ENCODE measurements at places on chromosomes 16 and 17. TPM values are rescaled to one million over a fixed set of nuclear protein-coding genes. Genes with fewer than 3 reads are reported as not detected.
A peak's percentile ranks its signal among the peaks of the same experiment; 100 is the strongest.

Gene P2RX5
- total RNA-seq: 122 TPM

DNA sequence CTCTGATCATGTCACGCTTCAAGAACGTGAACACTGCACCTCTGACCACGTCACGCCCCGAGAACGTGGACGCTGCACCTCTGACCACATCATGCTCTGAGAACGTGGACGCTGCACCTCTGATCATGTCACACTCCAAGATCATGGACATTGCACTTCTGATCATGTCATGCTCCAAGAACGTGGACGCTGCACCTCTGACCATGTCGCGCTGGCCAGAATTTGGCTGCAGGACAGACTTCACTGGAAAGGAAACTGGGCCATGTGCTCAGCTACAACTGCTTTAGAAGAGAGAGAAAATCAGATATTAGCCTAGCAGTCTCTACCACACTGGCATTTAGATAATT, 182.7 kb downstream of the RPTOR start:
- H3K27ac ChIP-seq: no peak overlapping the region

DNA sequence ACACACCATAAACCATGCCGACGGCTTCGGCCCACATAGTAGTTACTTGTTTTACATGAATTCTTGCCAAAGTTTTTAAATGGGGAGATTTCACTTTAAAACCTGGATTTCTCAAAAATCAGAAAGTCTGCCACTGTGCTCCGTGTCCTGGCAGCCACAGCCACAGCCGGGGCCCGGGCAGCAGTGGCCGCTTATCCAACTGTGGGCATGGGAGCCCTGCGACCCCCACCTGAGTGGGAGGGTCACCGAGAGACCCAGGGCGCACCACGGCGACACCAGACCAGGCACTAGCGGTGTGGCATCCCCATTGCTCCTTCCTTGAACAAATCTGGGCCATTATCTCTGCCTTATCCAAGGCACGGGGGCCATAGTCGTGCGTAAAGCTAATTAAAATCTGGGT, 30.0 kb downstream of the ZNF469 start:
- no peak overlapping the region for H3K4me3 ChIP-seq
- no peaks in the 10 kb centered on the region for H3K27me3 ChIP-seq
- no peaks in the 10 kb centered on the region for H3K4me1 ChIP-seq
- no peak overlapping the region for H3K27ac ChIP-seq
- H3K36me3 ChIP-seq: no peaks in the 10 kb centered on the region

Gene YWHAE
- 160 TPM for total RNA-seq

Gene GLIS2
- total RNA-seq: 0.85 TPM

- H3K27me3 ChIP-seq: no peaks in the 10 kb centered on the region
- H3K4me1 ChIP-seq: peaks cover 9% of the 10 kb centered on the region
- H3K27ac ChIP-seq: no peak overlapping the region
- no peak for DNase-seq
Measured at GRCh38 chr17:74569020-74570003, 2.0 kb upstream of the CD300H start.

GRCh38 chr17:80802626-80803450, 188.8 kb upstream of the CHMP6 start:
- H3K27me3 ChIP-seq: no peaks in the 10 kb centered on the region
- no peak overlapping the region for H3K27ac ChIP-seq
- peaks cover 4% of the 10 kb centered on the region for H3K4me1 ChIP-seq
- no peak overlapping the region for H3K4me3 ChIP-seq

Gene KRTAP9-8
- total RNA-seq: not detected

DNA sequence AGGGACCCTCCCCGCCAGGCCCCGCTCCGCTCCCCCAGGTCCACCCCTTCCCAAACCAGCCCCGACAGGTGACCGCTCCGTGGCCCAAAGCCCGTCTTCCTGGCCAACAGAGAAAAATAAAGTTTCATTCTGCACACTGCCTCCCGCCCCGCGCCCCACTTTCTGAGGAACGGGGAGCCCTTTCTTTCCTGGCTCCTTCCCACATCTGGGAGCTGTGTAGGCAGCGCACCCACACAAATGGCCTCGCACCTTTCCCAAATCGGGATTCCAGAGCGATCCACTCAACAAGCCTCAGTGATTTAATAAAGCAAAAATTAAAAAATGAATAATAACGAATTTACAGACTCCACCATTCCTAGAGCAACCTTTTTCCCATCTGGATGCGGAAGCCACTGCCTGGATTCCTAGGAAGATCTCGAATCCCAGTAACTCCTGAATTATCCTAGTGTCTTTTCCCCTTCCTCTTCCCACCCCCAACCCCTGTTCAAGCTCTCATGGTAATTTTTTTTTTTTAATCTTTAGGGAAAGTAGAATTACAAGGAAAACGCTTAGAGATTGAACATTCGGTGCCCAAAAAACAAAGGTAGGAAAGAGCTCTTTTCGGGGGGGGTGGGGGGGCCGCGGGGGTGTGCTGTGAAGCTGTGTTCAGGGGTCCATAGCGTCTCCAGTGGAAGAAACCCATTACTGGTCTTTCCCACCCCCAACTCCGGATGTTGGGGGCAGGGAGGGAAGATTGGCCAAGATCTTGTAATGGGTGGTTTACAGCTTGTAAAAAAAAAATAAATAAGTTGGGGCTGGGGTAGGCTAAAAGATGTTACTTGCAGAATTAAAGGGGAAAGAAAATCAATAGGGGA, 1.6 kb downstream of the IGF2BP1 start:
- H3K4me1 ChIP-seq: peaks cover 26% of the 10 kb centered on the region
- peaks cover 57% of the 10 kb centered on the region for H3K27me3 ChIP-seq
- no peak overlapping the region for H3K27ac ChIP-seq
- no peak overlapping the region for H3K4me3 ChIP-seq
- no peaks in the 10 kb centered on the region for H3K36me3 ChIP-seq

GRCh38 chr17:78358538-78359320, 1.1 kb downstream of the SOCS3 start:
- peaks cover 20% of the 10 kb centered on the region for H3K36me3 ChIP-seq
- H3K4me3 ChIP-seq: peak overlapping the region; percentile 74
- no peak for DNase-seq
- H3K4me1 ChIP-seq: peaks cover 63% of the 10 kb centered on the region
- H3K27me3 ChIP-seq: peaks cover 59% of the 10 kb centered on the region

DNA sequence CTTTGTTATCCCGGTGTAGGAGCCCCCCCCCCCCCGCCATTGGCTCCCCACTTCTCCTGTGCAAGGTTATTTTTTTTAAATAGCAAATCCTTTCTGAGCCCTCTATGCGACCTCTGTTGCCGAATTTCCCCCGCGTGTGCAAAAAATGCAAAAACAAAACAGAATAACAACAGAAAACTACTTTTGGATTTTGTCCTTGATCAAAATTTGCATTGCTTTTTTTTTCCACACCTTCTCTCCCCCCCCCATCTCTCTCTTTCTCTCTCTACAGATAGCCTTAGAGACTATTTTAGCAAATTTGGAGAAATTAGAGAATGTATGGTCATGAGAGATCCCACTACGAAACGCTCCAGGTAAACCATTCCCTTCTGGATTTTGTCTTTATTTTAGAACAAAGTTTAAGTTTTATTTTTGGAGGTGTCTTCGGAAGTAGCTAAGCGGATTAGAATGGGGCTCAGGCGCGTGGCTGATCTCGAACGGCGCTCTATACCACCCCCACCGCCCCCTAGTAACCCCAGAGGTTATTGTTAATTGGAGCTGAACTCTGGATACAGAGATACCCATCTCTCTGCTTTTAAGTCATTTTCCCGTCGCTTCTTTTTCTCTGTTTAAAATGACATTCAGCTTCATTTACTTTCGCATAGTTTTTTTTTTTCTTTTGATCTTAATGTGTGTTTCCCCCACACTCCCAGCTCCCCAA, 1.0 kb downstream of the MSI2 start:
- peak overlapping the region; percentile 84 for H3K27ac ChIP-seq
- peaks cover 20% of the 10 kb centered on the region for H3K36me3 ChIP-seq
- no peaks in the 10 kb centered on the region for H3K27me3 ChIP-seq
- H3K4me1 ChIP-seq: peaks cover 15% of the 10 kb centered on the region
- H3K4me3 ChIP-seq: peak overlapping the region; percentile 79
- no peak for DNase-seq

DNA sequence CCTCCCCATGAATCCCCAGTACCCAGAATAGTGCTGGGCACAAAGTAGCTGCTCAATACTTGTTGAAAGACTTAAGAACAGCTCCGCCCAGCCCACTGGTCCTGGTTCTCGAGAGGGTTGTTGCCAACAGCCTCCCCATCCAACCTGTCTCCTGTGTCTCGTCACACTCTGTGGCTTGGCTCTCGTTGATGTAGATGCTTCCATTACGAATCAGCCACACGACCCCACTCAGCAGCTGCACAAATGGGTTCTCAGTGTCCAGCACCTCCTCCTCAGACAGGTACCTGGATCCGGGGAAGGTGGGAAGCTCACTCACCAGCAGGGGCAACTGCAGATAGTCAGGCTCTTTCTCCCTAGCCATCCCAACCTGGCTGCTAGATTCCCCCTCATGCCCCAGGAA, 2.1 kb downstream of the NAGPA start:
- DNase-seq: no peak
- no peaks in the 10 kb centered on the region for H3K36me3 ChIP-seq
- peaks cover 4% of the 10 kb centered on the region for H3K27me3 ChIP-seq
- no peak overlapping the region for H3K4me3 ChIP-seq

Gene ARL5C
- 3.7 TPM for total RNA-seq

Gene MYH8
- total RNA-seq: 1.2 TPM

Gene HSPB9
- 0.05 TPM for total RNA-seq

Gene UTS2R
- total RNA-seq: 0.33 TPM

Gene TNK1
- 1.8 TPM for total RNA-seq

DNA sequence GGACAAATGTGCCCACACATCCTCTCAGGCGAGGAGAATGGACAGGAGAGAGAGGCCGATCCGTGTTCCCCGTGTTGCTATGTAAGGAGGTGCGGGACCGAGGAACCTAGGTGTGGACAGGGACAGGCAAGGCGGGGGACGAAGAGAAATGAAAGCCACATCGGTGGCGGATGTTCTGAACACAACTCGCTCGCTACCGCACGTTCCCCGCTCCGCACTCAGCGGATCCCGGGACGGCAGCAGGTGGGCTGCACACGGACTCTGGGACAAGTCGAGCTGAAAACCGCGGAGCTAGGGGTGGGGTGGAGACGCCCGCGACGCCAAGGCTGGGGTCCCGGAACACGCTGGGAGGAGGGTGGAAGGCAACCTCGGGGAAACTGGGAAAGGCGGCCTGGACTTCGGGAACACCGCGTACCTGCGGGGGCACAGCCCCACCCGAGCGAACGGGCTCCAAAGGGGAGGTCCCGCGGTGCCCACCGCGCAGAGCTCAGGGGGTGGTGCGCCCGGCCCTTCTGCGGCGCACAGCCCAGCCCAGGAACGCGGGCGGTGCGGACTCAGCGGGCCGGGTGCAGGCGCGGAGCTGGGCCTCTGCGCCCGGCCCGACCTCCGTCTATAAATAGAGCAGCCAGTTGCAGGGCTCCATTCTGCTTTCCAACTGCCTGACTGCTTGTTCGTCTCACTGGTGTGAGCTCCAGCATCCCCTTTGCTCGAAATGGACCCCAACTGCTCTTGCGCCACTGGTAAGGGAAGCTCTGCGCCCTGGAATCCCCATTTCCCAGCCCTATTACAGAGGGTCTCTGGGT, at the start of gene MT1E:
Gene MT1E (plus strand): TSS at position 642 of the 803 bp plus-strand sequence. CDS start 71 bp downstream, at position 713.
- DNase-seq: no peak
- no peaks in the 10 kb centered on the region for H3K36me3 ChIP-seq
- peaks cover 82% of the 10 kb centered on the region for H3K27me3 ChIP-seq
- no peak within 1 kb of the TSS for H3K27ac ChIP-seq
- peak within 1 kb of the TSS; percentile 33 for H3K4me3 ChIP-seq

DNA sequence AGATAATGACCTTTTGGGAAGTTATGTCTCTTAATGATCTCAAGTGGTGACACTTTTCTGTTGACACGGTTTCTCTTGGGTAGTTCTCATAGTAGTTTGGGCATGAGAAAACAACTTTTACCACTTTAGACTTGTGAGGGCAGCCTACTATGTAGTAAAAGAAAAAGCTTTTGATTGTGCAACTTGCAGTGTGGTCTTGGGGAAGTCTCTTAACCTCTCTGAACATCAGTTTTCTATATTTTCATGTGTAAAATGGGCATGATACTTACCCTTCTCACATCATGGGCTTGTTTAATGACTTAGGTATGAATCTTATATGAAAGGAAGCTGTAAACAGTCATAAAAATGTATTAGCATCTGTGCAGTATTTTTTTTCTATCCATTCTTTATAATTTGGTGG, 11.2 kb downstream of the NF1 start:
- no peak overlapping the region for H3K27ac ChIP-seq
- H3K36me3 ChIP-seq: no peaks in the 10 kb centered on the region
- H3K4me3 ChIP-seq: no peak overlapping the region
- H3K4me1 ChIP-seq: no peaks in the 10 kb centered on the region

DNA sequence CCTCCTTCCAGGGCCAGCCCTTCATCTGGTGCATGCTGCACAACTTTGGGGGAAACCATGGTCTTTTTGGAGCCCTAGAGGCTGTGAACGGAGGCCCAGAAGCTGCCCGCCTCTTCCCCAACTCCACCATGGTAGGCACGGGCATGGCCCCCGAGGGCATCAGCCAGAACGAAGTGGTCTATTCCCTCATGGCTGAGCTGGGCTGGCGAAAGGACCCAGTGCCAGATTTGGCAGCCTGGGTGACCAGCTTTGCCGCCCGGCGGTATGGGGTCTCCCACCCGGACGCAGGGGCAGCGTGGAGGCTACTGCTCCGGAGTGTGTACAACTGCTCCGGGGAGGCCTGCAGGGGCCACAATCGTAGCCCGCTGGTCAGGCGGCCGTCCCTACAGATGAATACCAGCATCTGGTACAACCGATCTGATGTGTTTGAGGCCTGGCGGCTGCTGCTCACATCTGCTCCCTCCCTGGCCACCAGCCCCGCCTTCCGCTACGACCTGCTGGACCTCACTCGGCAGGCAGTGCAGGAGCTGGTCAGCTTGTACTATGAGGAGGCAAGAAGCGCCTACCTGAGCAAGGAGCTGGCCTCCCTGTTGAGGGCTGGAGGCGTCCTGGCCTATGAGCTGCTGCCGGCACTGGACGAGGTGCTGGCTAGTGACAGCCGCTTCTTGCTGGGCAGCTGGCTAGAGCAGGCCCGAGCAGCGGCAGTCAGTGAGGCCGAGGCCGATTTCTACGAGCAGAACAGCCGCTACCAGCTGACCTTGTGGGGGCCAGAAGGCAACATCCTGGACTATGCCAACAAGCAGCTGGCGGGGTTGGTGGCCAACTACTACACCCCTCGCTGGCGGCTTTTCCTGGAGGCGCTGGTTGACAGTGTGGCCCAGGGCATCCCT, 7.4 kb downstream of the NAGLU start:
- no peak overlapping the region for H3K4me3 ChIP-seq
- H3K27me3 ChIP-seq: peaks cover 10% of the 10 kb centered on the region
- DNase-seq: no peak
- peaks cover 25% of the 10 kb centered on the region for H3K4me1 ChIP-seq
- peaks cover 23% of the 10 kb centered on the region for H3K36me3 ChIP-seq
- H3K27ac ChIP-seq: no peak overlapping the region
